ENCODE measurements at places on chromosomes 6 and 20. TPM values are rescaled to one million over a fixed set of nuclear protein-coding genes. Genes with fewer than 3 reads are reported as not detected.

GRCh38 chr6:19268117-19268516, 569.1 kb upstream of the ID4 start:
- no peak for DNase-seq

- DNase-seq = peak; percentile 25
Measured at GRCh38 chr6:37696841-37697662, 631 bp downstream of the MDGA1 start.

- DNase-seq = no peak
Measured at GRCh38 chr20:6744805-6745204, 22.7 kb upstream of the BMP2 start.

DNA sequence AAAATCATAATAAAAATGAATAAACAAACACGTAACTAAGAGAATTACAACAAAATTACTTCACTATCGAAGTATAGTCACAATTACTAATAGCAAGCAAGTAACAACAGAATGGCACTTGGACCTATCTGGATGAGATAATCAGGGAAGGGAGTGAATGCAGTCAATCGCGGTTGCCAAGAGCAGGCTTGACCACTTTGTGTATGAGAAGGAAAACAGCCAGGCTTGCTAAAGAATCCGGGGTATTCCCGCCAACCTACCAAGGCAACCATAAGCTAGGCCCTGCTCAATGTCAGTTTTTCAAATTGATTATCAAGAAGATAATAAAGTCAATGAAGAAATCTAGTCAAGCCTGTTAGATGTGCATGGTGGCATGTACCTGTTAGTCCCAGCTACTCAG, 39.7 kb downstream of the PXDC1 start:
- no peak for DNase-seq

- no peak for DNase-seq
Measured at GRCh38 chr6:135505648-135506047, 8.1 kb upstream of the AHI1 start.

DNA sequence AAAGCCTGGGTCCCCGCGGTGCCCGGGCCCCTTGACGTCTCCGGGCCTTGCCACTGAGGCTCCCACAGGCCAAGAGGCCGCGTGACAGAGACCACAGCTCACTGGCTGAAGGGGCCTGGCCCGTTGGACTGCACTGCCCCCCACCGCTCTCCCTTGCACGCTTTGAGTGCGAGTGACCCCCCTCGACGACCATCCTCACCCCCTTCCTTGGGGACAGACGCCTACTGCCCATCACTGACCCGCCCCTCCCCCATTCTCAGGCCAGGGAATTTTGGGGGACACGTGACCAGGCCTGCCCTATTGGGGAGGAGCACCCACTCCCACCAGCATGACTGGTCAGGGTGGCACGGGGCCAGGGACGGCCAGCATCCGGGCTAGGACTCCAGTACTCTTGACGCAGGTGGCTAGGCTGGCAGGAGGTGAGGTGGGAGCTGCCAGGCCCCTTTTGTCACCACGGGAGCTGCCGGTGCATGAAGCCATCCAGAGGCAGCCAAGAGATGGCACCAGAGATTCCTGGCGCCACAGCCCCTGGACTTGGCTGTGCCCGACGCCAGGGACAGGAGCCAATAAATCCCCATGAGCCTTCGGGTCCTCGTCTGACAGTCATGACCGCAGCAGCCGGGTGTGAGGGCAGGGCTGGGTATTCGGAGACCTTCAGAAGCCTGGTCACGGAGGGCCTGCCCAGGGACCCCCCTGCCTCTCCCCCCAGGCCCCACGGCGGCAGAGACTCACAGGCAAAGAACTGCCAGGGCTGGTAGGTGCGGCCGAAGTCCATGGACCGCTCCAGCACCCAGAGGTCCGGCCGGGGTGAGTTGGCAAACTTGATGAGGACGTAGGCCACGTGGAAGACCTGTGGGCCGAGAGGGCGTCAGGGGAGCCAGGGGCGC, 14.5 kb downstream of the LAMA5 start:
- no peak for DNase-seq

DNA sequence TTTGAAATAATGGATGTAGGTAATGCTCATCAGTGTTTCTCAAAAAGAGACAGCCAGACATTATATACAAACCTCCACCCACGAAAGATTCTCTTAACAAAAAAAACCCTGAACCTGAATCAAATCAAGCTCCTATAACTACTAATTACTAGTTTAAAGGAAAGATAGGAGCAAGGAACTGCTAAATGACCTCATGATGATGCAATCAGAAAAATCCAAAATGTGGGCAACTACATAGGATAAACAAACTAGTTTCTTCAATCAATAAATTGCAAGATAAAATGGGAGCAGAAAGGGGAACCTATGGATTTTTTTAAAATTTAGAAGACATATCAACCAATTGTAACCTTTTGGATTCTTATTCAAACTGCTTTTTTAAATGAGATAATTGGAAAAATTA, 43.2 kb upstream of the TMEM30A start:
- no peak for DNase-seq

- no peak for DNase-seq
Measured at GRCh38 chr6:43749461-43749860, 20.6 kb upstream of the VEGFA start.

DNA sequence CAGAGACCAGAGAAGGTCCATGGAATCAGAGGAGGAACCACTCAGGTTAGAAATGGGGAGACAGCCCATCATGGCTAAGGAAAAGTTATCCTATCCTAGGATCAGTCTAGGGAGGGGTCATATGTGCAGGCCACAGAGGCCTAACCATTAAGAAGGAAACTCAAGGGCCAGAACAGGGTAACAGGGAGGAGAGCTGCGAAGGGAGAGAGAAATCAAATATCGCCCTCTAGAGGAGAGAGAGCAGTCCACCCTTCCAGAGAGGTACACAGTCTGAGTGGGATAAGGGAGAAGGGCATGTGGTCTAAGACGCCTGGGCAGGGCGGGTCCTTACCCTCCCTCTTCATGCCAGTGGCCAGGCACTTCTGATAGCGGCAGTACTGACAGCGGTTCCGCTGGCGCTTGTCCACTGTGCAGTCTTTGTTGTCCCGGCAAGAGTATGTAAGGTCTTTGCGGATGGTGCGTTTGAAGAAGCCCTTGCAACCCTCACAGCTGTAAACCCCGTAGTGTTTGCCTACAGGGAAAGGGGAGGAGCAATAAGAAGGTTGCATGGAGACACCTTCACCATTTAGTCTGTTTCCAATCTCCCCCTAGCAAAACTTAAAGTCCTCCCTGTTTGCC, 2.9 kb downstream of the RXRB start:
- peak; percentile 29 for DNase-seq

GRCh38 chr6:66553441-66553840, 846.4 kb upstream of the EYS start:
- DNase-seq = no peak

FAXC gene
- total RNA-seq = not detected

AIF1 gene
- 71.8 TPM for total RNA-seq

TMEM74B gene
- total RNA-seq = 1.2 TPM

PMEPA1 gene
- total RNA-seq = 1.1 TPM

CNR1 gene
- total RNA-seq = not detected

CAP2 gene
- not detected for total RNA-seq

All from activated T-helper 2 cell treated with anti-CD3 and anti-CD28 coated beads, Interferon-gamma antibody, Interleukin-2, Interleukin-4, amounts not matched to agents 10 μg/mL and 5 μg/mL and 100 μg/mL, durations not matched to agents 14 hours and 24 hours and 36 hours (primary cell).